Gastroesophageal sphincter (tissue), 4 donors: ENCODE measurements at places on chromosomes 7 and 10.

GRCh38 chr10:87842776-87843497, 20.4 kb downstream of the KLLN start:
- no peak for ATAC-seq

DNA sequence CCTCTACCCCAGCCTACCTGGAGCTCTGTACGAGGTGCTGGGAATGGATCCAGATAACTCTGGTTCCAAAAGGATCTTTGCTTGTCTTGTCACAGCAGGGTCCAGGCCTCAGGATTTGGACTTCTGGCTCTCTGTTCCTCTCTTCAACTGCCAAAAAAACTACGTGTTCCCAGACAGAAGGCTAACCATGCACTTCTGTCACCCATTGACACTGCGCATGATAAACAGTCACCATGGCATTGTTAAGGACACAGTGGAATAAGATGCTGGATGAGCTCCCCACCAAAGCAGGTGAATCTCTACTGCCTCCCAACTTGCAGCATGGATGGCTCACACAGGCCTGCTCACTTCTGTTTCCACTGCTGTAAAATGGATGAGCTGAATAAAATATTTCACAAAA, 637.9 kb downstream of the TNS3 start:
- no peak for ATAC-seq

- ATAC-seq, result peak; percentile 89
These were observed 127.4 kb downstream of the ELAPOR2 start for GRCh38 chr7:86932038-86932512.

GRCh38 chr7:157318015-157318706, 18.6 kb upstream of the DNAJB6 start:
- peak; percentile 61 for ATAC-seq

GRCh38 chr10:52027055-52027705, 286.9 kb upstream of the DKK1 start:
- no peak for ATAC-seq

DNA sequence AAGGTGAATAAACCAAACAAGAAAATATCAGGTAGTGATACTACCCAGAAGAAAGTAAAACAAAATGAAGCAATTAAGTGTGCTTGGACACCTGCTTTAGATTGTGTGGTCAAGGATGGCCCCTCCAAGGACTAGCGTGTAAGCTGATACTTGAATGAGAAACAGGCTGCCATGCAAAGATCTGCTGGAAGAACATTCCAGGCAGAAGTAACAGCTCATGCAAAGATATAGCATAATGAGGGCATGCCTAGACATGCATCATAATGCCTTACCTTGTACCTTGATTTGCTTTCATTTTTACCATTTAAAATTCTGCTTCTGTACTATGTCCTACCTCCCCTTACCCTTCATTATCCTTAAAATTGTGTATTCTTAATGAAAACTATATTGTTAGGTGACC, 74.8 kb upstream of the HDAC9 start:
- ATAC-seq, result no peak

- no peak for ATAC-seq
These were observed 5.4 kb downstream of the GPRIN2 start for GRCh38 chr10:46550795-46551700.

- ATAC-seq, result no peak
These were observed 128.6 kb downstream of the OAT start for GRCh38 chr10:124289851-124290795.

- peak; percentile 17 for ATAC-seq
These were observed 86.4 kb downstream of the NKX6-2 start for GRCh38 chr10:132699411-132700155.

GRCh38 chr10:53702489-53702888, 929.9 kb upstream of the MBL2 start:
- no peak for ATAC-seq

- ATAC-seq, result no peak
These were observed 61.0 kb upstream of the MKRN1 start for GRCh38 chr7:140540136-140540777.

DNA sequence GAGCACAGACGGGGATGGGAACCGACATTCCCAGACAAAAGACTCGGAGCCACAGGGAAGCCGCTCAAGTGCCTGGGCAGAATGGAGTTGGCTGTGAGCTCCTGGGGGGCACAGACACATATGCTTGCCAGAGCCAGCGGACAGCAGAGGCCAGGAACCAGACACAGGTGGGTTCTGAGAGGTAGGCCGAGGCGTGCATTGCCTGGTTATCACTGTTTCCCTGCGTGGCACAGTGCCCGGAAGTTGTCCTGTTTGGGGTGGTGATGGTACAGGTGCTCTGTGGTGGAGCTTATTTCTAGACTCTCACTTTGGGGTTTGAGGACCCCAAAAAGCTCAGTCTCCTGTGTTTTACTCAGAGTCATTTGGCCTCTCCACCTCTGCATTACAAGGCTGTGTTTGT, 2.5 kb downstream of the PALD1 start:
- ATAC-seq, result no peak

GRCh38 chr7:70761711-70762328, 370.1 kb upstream of the GALNT17 start:
- no peak for ATAC-seq

DNA sequence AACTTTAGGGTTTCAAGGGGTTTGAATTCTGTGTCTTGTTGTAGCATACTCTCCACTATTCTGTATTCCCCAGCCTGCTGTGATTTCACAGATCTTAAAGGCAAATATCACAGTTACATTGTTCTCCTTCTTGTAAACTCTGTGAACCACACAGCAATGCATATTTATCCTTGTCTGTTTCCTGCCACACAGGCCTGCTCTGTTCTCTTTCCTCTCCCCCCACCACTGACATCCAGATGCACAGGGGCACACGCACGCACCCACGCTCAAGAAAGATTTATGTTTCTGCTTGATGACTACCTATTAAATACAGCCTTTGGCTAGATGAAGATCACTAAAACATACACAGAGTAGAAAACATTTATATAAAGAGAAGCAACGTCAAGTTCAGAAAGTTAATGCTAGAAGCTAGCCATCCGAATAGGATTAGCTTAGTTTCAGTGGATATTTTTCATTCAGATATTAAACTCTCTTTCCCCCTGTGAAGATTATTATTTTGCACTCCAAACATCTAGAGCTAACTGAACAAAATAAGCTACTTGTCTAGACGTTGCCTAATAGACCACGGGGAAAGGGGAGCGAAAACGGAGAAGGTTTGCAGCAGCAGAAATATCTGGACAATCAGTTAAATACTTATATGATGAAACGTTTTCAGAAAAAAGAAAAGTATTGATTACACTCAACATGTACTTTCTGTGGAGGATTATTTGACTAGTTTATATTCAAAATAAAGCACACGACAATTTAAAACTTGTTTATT, 193.1 kb upstream of the SEMA3C start:
- no peak for ATAC-seq

DNA sequence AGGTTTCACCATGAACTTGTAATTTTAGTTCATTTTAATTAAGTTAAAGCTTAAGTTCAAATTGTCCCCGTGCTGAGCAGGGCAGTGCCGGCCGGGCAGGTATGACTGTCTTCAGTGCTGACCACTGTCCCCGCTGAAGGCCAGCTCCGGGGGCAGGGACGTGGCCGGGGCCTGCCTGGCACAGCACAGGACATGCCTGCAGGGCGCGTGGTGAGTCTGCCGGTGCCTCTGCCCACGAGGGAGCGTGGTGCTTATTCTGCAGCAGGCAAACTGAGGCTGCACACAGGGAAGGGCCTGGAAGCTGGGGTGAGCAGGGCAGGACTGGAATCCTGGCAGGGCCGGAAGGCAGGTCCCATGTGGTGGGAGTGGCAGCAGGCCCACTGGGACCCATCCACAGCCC, 9.8 kb downstream of the MICALL2 start:
- ATAC-seq, result no peak

DNA sequence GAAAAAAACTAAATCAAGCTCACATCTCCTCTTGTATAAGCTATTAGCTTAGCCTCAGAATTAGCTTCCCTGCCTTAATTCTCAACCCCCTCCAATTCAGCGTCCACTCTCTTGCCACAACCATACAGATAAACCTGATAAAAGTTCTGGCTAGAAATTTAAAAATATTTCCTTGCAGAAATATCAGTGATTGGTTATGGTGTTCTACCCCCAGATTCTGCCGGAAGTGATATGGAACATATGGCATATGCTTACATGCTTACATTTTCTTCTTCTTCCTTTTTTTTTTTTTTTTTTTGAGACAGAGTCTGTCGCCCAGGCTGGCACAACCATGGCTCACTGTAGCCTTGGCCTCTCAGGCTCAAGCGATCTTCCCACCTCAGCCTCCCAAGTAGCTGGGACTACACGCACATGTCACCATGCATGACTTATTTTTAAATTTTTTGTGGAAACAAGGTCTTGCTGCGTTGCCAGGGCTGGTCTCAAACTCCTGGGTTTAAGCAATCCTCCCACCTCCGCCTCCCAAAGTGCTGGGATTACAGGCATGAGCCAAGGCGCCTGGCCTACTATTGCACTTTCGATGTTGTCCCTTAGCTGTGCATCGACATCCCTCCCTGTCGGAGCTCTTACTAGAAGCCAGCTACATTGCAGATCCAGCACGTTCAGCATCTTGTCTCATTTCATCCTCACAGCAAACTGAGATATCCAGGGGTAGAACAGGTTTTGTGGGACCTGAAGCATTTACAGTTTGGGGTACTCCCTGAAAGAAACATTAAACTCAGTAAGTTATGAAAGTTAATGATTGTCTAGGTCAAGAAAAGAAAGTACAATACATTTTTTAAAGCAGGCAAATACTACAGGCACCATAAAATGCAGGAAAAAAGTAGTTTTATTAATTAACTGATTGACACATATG, 205.6 kb upstream of the TCF7L2 start:
- ATAC-seq, result no peak

DNA sequence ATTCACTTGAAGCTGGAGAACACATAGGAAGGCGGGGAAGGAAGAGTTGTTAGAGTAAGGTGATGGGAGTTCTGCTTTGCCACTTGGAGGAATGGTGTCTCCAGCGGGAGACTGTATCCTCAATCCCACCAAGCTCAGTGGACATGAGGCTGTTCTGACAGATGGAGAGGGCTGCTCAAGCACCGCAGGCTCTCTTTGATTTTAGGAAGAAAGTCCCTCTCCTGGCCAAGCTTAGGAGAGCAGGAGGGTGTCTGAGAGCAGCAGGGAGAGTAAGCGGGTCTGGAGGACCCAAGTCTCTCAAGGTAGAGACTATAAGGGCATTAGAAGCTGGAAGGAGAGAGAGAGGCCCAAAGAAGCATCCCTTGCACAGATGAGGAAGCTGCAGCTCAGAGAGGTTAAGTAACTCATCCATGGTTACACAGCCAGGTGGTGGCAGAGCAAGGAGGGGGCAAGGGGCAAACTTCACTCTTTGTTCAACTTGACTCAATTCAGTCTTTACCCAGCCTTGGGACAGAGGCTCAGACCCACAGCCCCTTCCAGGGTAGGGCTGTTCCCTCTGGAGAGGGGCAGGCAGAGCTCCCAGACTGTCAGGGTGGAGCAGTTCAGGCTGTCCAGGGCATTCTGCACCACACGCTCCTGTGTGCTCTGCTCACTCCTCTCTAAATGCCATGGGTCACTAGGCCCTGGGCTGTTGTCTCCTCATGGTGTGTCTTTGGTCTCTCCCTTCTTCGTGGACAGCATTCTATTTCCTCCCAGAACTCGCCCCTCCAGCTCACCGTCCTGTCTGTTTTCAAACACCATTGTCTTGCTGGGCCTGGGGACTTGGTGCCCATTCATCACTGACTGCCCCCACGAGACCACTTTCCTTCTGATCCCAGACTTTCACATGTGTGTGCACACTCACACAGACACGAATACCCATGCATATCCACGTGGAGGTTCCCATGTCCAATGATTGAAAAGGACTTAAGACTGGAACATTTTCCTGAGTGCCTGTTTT, 8.9 kb downstream of the CHAT start:
- ATAC-seq, result no peak

DNA sequence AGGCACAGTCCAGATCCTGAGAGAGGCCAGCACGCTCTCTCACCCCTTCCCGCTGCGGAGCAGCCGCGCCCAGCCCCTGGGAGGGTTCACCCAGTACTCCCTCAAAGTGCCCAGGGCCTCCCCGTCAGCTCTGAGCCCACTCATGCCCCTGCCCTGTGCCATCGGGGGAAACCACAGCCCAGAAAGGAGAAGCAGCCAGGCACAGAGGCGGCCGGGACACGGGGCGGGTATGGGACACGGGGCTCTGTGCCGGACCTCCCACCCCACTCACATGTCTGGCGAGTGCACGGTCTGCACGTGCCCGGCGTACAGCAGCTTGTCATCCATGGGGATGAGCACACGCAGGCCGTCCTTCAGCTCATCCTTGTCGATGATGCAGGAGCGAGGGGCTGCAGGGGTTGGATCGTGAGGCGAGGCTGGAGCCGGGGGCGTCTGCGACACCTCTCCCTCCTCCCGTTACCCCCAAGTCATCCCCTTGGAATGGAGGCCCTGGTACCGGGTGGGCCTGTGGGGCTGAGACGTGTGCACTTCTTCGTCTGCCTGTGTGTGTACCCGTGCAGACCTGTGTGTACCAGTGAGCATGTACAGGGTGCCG, 38.2 kb downstream of the SLC29A4 start:
- peak; percentile 13 for ATAC-seq

- ATAC-seq, result peak; percentile 0
These were observed 25.1 kb downstream of the PWWP2B start for GRCh38 chr10:132421847-132422751.

- no peak for ATAC-seq
These were observed 1.8 kb downstream of the RP9 start for GRCh38 chr7:33107136-33108066.

DNA sequence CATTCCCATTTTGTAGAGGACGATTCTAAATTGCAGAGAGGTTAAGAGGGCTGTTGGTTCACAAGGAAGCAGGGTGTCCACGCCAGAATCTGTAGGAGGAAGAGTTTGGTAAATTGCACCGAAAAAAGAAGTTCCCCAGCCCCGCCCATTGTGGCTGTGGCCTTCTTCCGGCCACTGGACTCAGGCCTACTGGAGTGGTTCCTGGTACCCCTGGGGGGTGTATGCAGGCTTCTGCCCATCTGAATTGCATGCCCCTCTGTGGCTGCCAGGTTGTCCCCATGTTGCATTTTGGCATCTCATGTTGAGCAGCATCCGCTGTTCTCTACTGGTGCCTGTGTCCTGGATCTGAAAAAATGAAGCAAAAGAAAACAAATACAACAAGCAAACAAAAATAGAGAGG, 234.2 kb downstream of the WDR11 start:
- no peak for ATAC-seq

DNA sequence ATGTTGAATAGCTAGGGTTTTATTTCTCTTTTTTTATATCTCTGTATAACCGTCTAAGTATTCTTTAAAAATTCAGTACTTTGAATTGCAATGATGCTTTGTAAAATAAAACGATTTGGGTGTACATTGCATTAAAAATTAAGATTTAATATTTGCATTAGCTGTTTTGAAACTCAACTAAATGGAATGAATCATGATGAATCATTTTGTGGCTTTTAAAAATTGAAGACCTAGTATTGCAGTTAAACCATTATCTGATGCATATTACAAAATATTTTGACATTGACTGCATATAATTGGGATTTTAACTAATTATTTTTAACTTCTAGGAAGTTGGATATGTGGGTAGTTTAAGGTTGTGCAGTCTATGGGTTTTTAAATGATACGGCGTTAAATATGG, 314.0 kb downstream of the CDK14 start:
- no peak for ATAC-seq

GRCh38 chr10:19917751-19918478, 101.7 kb downstream of the PLXDC2 start:
- ATAC-seq, result no peak
